ENCODE measurements at places on chromosomes 5 and 9.

DNA sequence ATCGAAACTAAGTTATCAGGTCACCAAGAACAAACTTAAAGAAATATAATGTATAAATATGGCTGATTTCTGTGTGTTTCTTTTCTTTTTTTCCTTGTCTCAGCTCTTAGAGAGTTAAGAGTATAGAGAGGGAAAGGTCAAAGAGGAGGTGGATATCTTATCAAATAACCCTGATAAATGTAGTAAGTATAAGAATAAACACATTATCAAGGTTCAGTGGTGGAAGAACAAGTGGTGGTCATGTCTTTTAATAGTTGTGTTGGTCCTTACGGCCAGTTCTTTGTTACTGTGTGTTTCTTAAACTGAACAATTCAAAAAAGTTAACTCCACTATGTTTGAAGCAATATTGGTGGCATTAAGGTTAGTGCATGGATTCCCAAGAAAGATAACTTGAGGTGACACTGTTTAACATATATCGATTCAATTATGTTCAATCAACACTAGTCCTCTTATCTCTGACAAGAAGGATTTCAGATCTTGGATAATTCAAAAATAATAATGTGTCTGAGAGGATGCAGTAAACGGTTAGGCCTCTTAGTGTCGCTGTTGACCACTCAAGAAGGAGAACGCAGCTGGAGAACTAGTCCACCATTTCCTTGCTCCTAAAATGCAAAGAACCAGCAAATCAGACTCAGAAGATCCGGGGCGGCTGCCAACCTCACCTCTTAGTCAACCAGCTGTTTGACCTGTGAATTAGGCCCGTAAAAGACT lies at the start of gene PCDHGA3:
PCDHGA3 (plus strand) TSS at position 588 of the 711 bp plus-strand sequence. CDS start 205 bp downstream, outside the sequence.
- no peak for DNase-seq

GRCh38 chr5:72093217-72093616 lies 14.1 kb upstream of the MAP1B start:
- no peak for DNase-seq

DNA sequence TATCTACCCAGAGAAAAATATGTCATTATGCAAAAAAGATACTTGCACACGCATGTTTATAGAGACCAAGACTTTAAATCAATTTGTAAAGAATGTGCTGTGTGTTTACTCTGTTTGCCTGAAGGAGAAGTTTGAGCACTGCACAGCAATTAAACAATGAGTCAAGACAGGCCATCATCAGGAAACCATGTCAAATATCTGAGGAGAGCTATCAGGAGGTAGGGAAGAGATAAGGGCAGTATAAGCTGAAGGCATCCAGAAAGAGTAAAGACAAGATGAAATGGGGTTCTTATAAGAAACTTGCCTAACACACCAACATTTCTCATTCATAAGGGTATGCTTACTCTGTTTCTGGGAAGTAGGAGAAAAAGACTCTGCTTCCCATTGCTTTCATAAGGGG lies 405.8 kb upstream of the PTGER4 start:
- DNase-seq = no peak

GRCh38 chr9:124291801-124292396 lies 34.1 kb downstream of the NEK6 start:
- no peak for DNase-seq

- no peak for DNase-seq
Measured at GRCh38 chr9:17928228-17928627, 349.4 kb downstream of the SH3GL2 start.

DNA sequence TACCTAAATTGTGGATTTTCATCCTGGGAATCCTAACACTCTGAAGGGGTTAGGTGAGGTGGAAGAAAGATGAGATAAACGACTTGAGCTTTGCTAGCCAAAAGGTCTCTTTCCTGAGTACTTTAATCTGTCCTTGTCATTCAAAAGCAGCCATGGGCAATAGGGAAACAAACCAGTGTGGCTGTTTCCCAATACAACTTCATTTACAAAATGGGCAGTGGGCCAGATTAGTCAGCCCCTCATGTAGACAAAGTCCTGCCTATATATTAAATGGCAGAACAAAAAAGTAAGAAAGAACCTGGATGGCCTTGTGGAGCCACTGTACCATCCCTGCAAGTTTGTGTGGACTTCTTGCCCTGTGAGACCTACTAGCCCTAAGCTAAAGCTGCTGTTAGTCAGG lies 51.0 kb upstream of the NFIL3 start:
- no peak for DNase-seq

GRCh38 chr9:130177898-130178805 lies 5.9 kb downstream of the NCS1 start:
- no peak for DNase-seq

DNA sequence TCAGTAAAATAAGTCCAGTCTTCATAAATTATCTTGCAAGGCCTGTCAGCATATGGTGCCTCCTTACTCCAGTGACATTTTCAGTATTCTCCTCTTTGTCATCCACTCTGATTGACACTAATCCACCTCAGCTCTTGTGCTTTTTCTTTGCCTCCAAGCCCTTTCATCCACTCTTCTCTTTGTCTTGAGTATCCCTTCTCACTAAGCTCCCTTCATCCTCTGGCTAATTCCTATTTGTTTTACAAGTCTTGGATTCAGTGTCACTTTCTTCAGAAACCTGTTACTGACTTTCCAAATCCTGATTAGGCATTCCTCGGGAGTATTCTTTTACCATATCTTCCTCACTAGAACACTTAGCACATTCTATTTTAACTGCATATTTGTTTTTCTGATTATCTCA lies 100.6 kb upstream of the VCAN start:
- DNase-seq = no peak

- DNase-seq = no peak
Measured at GRCh38 chr9:95572381-95573151, 55.8 kb upstream of the PTCH1 start.

DNA sequence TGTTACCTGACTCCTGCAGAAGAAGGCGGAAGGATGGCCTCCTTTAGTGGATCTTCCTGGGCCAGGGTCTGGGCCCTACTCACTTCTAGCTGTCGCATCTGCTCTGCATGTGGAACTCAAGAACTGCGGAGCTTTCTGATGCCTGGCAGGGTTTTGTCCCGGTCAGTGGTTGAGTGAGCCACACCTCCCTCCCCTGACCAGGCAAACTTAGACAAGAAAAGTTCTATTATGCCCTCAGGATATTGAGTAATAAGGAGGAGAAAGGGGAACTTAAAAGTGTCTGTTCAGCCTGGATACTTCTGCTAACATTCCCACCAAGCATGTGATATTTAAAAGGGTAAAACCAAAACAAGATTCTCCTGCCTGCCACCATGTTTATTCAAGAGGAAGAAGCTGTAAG lies at the start of gene FYB1:
FYB1 (minus strand) TSS at position 127 of the 400 bp plus-strand sequence. CDS start 16,603 bp downstream, outside the sequence.
- no peak for DNase-seq

DNA sequence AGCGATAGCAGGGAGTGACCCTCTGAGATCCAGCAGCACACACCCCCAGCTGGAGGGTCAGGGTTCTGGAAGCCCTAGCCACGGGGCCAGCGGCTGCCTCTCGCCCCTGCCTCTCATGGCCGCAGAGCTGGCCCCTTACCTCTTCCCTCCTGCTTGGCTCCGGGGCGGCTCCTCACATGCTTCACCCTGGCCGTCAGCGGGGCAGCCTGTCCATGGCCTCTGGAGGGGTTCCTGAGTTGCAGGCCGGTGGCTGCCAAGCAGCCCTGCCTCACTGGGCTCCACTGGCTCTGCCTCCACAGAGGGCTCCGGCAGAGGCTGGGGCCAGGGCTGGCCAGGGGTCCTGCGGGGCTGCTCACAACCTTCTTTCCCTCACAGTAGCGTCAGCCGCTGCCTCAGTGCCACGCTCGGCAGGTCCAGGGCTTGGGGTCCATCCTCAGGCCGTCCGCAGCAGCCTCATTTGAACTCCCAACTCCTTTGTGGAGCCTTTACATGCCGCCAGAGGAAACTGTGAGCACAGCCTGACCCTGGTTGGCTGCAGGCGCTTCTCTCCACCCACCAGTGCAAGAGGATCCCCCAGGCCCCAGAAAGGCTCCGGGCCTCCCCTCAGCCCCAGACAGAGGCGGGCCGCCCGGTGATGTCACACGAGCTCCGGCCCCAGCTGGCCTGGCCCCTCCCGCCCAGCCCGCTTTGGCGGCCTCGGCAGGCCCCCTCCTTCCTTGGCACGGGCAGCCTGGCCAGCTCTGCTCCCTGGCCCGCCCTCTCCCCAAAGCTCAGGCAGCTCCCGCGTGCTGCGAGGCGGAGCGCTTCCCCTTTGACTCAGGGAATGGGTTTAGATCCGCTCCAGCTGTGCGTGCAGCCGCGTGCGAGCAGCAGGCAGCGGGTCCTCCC lies at the start of gene ANGPTL2:
ANGPTL2 (minus strand) TSS at position 460 of the 888 bp plus-strand sequence. CDS start 13,904 bp downstream, outside the sequence.
- no peak for DNase-seq

GRCh38 chr5:108769352-108769751 lies 21.7 kb downstream of the FER start:
- DNase-seq = no peak

DNA sequence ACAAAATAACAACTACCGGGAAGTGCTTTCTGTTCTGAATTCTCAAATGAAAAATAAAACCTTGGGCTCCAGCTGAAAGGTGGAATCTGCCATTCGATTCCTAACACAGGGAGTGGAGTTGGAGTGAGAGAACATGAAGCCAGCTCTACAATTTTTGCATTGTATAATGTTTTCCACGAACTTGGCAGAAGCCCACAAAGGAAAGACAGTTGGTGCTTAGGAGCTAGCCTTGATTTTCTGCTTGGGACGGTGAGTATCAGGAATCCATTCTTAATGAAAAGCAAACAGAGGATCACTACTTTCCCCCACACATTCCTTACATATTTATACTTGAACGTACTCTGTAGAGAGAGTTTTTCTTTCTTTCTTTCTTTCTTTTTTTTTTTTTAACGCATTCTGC lies 74.2 kb upstream of the FBXL7 start:
- DNase-seq = no peak

DNA sequence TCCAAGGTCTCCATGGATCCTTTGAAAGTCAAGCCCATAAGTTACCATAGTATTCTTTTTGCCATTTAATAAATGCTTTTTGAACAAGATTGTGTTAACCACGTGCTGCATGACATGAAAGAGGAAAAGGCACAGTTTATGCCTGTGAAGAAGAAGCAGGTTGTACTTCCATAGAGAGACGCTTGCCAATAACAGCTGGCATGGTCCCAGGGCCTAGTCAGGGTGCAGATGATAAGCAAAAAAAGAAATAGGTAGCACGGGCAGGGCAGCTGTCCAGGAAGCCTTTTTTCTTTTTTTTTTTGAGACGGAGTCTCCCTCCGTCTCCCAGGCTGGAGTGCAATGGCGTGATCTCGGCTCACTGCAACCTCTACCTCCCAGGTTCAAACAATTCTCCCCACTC lies 71.8 kb upstream of the CLINT1 start:
- DNase-seq = no peak

- no peak for DNase-seq
Measured at GRCh38 chr5:133434336-133434735, 178.0 kb downstream of the FSTL4 start.

GRCh38 chr9:97556721-97557605 lies 55.5 kb downstream of the TMOD1 start:
- no peak for DNase-seq

DNA sequence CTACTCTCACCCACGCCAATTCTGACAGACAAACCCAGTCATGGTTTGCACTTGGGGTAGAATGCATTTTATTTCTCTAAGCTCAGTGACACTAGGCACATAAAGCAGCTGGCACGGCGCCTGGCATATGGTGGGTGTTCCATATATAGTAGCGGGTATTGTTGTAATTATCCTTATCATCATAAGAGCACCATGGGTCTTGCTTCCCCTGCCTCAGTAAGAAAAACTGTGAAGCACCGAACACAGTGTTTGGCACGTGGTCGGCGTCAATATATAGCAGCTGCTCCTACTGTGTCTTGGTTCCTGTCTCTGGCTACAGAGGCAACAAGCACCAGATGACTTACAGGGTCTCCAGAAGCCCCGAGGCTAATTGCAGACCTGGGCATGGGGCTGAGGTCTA lies 194.1 kb upstream of the PANK3 start:
- DNase-seq = no peak

DNA sequence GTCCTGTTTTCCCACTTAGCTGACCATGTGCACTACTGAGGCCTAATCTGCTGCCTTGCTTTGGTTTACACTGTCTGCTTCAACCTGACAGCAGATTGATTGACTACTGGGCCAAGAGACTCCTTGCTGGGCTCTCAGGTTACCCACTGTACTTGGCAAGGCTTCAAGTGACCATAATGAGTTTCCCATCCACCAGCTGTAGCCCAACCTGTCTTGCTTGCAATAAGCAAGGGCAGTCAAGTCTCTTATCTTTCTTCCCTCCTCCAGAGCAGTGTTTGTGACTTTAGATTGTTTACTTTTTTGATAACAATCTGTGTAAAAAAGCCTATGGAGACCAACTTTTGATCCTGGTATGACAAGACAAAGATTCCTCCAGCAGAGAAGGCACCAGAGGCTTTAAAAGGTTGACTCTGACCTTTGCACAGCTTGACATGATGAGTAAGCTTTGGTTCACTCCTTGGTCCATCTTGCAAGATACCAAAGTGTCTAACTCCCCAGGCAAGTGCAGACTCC lies 912.3 kb upstream of the SEMA6A start:
- no peak for DNase-seq

DNA sequence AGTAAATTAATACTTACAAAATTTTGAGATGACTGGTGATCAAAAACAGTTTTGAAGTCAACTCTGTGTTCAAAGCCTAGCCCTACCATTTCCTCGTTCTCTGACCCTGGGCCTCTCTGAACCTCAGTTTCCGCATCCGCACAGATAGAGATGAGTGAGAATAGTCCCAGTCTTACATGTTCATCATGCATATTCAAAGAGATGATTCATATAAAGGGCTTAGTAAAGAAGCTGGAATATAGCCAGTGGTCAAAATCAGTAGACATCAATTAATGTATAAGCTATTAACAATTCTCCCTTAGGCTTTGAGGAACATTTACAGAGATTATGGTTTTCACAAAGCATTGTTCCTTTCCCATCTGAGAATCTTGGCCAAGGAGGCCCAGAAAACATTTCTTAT lies 250.6 kb downstream of the SPOCK1 start:
- DNase-seq = no peak

DNA sequence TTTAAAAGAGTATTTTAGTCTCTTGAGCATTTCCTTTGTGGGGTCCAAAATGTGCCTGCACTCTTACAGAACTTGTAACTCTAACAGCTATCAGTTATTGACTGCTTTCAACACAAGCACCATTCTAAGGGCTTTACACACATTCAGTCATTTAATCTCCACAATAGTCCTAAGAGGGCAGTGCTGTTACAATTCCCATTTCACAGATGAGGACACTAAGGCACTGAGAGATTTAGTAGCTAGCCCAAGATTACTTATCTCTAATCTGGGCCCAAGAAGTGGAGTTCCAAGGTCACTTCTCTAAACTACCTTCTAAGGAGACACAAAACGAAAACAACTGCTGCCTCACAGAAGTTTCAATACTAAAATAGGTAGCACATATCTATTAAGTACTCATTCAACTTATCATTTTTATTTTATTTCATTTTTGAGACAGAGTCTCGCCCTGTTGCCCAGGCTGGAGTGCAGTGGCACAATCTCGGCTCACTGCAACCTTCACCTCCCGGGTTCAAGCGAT lies 275.2 kb downstream of the CWC27 start:
- DNase-seq = no peak

- no peak for DNase-seq
Measured at GRCh38 chr5:1544294-1544961, 20.7 kb upstream of the LPCAT1 start.

- no peak for DNase-seq
Measured at GRCh38 chr9:106528158-106528557, 334.8 kb upstream of the ZNF462 start.

- DNase-seq = no peak
Measured at GRCh38 chr5:158691631-158692255, 408.0 kb downstream of the EBF1 start.

Data from activated CD4-positive, alpha-beta T cell treated with anti-CD3 and anti-CD28 coated beads, Interleukin-2, amount 50 U/mL, for 4 hours (primary cell).